ENCODE measurements at places on chromosomes 11 and 22.

GRCh38 chr22:37051391-37052385, at the start of gene KCTD17:
TSS of gene KCTD17 (plus strand) at chr22:37051742. CDS start at chr22:37051761, 19 bp downstream.
- DNase-seq: peak; percentile 53

GRCh38 chr22:47067911-47068625, 305.6 kb downstream of the TBC1D22A start:
- DNase-seq: no peak

DNA sequence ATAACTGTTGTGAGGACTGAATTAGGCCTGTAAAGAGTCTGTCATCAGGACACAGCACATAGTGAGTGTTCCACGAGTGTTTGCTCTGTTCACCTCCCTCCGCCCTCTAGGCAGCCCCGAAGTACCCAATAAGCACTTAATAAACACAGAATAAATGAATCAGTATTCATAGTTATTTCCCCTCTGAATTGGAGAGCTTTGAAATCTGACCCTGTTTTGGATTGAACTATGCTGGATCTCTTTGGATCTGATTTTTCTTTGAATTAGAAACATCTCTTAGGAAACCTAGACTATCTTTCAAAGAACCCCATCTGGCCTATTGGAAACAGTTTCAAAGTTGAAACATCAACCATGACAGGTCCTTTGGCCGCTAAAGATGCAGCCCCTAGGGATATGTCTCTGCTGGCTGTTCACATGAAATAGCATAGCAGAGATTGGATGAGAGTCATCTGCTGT, 615.5 kb downstream of the NTM start:
- no peak for DNase-seq

DNA sequence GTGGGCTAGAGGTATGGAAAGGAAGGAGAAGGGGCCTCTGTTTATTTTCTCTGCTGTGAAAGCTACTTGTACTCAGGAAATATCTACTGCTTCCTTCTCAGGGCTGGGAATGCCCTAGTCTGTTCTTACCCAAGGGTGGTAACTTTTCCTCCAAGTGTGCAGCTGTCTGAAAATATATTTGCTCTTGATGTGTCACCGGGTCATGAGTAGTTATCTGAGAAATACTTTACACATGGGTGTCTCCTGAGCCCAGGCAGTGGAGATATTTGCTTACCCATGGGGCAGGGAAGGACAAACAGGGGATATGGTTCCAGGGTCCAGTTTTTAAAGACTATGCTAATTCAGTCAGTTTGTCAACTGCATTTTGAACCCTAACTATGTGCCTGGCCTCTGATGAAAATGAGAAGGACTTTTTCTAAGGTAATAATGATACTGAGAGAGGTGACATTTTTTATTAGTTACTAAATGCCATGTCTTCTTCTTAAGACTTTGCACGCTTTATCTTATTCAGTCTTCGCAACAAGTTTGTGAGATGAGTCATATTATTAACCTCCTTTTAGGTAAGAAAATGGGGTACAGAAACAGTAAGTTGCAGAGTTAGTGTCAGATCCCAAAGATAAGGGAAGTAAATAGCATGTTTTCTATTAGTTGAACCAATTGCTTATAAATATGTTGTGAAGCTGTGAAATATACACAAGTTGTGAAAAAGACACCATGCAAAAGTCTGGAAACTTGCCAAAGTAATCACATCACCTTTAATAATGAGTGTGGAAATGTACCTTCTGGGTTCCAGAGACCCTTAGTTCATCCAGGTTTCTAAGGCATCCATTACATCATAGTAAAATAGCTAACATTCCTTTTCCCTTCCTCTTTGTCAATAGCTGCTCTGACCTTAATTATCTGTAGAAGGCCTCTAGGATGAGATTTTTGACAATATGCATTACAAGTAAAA, 22.9 kb downstream of the SYTL2 start:
- DNase-seq: no peak

- no peak for DNase-seq
Measured at GRCh38 chr11:78256962-78257361, 68.2 kb downstream of the USP35 start.

GRCh38 chr11:68040101-68040956, 1.5 kb downstream of the TCIRG1 start:
- no peak for DNase-seq

GRCh38 chr22:45455621-45456020, 42.1 kb downstream of the RIBC2 start:
- no peak for DNase-seq

- no peak for DNase-seq
Measured at GRCh38 chr22:23237841-23238240, 57.5 kb downstream of the BCR start.

GRCh38 chr11:11038782-11039181, 180.9 kb upstream of the ZBED5 start:
- DNase-seq: no peak

DNA sequence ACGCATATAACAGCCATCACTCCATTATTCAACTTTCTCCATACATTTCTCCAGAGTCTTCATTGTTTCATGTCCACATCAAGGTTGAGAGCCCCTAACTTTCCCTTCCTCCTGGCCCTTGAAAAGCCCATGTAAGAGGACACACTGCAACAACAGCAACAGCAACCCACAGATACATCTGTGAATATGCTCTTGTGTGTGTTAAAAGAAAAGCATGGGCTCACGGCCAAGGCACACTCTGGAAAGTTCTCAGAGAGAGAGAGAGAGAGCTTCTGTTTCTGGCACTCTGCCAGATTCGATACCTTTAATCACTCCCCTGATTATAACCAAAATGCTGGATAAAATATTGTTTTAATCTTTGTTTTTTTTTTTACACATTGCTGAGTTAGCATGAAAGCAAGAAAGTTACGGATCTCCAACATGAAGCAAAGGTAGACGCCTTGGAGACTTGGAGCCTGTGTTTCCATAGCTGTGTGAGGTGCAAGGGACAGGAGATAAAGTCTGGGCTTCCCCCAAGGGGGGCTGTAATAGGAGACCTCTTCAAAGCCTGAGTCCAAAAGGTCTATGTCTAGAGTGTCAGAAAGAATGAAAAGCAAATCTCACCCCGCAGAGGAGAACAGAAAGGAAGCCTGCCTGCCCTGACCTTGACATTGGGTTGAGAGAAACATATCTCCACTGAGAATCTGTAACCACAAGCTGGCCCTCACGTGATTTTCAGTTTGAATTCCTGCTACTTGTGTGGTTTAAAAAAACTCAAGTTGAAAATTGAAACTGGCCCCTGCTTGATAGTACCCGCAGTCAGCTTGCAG, 33.7 kb upstream of the MPPED1 start:
- DNase-seq: no peak

DNA sequence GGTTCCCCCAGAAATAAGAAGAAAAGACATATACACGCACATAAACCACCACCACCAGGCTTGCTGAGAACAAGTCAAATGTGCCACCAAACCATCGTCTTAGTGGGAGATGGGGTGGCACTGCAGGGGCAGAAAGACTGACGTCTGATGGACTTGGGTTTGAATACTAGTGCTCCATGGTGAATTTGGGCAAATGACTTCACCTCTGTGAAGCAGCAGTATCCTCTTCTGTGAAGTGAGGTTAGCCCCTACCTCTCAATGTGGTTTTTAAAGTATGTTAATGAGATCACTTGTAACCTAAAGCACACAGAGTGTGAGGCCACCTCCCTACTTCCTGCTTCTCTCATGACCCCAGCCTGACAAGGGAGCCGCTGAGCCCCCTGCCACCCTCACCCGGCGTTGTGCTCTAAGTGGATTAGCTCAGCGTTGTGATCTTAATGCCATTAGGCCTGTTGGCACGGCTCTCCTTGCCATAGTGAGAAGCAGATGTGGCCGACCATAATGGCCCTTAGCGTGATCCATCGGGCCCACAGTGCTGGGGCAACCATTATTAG, 14.4 kb downstream of the ZBTB16 start:
- DNase-seq: no peak

GRCh38 chr11:13328286-13328685, 50.7 kb downstream of the BMAL1 start:
- no peak for DNase-seq

DNA sequence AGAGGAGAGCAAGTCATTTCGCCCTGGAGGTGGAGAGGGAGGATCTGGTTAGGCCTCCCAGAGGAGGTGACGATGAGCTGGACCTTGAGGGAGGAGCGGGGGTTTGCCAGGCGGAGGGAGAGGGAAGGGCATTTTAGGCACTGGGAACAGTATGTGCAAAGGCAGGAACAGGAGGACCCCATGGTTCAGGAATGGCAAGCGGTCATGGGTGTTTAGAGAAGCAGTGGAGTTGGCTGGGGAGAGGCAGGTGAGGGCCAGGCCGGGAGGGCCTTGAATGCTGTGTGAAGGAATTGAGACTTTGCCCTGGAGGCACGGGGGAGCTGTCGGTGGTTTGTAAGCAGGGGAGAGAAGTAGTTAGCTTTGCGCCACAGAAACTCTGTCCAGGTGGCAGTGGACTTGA, 10.3 kb downstream of the PRDM11 start:
- DNase-seq: no peak

DNA sequence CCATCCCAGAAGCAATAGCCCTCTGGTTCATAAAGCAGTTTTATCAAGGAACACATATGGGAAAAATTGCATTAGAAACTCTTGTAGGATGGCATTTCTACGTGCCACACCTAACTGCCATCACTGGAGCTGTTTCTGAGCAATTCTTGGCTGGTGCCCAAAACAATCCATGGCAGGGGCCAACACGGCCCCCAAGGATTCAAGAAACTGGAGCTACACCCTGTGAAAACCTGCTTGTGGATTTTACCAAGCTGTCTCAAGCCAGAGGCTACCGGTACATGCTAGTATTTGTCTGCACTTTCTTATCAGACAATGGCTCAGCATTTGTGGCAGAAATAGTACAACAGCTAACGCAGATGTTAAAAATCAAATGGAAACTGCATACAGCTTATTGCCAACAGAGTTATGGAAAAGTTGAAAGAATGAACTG, 42.4 kb upstream of the GLYAT start:
- no peak for DNase-seq

- no peak for DNase-seq
Measured at GRCh38 chr11:119336744-119337469, 2.6 kb downstream of the RNF26 start.

GRCh38 chr11:6623391-6624363, 4.5 kb upstream of the TPP1 start:
- no peak for DNase-seq

DNA sequence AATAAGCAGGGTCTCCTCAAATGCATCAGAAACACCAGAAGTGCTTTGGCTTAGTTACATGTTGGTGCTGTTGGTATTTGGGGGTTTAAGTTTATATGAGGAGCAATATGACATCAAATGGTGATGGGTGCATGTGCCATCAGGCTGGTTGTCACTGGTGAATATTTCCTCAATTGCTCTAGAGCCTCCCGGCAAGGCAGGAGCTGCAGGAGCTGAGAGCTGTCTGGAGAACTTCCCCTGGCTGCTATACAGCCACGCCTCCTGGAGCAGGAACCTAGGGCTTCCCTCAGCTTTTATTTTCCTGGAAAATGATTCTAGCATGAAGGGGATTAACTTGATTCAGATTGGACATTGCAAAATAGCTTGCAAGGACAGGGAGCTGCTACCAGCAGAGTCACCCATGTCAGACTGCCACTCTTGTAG, 15.8 kb downstream of the IGLL5 start:
- DNase-seq: no peak

DNA sequence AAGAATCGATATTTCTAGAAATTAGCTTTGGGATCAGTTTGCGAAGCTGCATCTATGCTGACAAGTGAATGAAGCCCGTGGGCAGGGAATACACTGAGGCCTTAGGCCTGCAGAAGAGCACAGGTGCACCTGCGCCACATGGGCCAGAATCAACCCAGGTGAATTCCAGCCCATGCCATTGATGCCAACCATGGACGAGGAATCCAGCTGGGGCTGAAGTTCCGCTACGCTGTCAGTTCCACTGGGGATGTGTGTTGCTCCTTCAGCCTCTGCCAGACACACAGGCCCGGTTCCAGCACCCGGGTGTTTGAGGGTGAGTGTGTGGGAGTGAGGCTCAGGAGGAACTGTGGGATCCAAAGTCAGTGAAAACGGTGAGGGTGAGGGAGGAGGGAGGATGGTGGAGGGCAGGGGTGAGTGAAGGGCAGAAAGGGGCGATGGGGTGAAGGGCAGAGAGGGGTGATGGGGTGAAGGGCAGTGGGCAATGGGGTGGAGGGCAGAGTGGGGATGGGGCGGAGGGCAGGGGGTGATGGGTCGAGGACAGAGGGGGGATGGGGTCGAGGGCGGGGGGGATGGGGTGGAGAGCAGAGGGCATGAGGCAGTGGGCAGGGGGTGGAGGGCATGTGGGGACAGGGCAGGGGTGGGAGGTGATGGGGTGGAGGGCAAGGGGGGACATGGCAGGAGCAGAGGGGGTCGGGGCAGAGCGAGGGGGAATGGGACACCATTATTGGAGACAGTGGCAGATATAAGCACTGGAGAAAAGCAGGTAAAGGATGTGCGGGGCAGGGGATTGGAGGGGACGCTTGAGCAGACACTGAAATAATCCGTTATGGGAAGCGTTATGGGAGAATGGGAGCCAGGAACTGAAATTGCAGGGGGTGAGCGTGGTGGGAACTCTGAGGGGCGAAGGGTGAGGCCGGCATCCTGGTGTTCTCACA, 931.6 kb downstream of the BRD1 start:
- DNase-seq: no peak

All from T-helper 22 cell (primary cell).